ENCODE measurements at places on chromosomes 4 and X.

DNA sequence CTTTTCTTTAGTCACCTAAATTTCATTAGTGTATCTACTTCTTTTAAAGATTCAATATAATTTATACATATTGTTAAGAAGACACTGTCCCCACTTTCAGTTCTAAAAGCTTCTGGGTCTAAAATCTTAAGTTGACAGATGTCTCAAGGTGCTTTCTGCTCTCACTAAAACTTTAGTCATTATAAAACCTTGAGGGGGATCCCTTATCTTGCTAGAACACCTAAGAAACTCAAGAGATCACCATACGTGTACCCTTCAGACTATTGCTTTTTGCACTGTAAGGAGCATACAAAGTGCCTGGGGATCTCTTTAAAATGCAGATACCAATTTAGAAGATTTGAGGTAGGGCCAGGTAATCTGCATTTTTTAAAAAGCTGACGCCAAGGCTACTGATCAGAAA lies 30.1 kb downstream of the CYBB start:
- no peak for DNase-seq

DNA sequence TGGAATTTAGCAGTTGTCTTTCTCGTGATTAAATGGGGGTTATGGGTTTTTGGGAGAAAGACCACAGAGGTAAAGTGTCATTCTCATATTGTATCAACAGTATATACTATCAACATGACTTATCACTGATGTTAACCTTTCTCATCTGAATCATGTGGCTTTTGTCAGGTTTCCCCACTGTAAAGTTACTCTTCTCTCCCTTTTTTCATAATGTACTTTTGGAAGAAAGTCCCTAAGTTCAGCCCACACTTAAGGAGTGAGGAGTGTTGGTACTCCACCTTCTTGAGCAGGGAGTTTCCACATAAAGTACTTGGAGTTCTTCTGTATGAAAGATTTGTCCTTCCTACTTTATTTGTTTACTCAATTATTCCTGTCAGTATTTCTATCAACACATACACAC lies 169.9 kb downstream of the ZNF330 start:
- no peak for DNase-seq

GRCh38 chrX:103637604-103638338 lies 9.0 kb downstream of the TCEAL1 start:
- DNase-seq = no peak

- DNase-seq = no peak
Measured at GRCh38 chr4:113645771-113646441, 115.6 kb downstream of the CAMK2D start.

- DNase-seq = no peak
Measured at GRCh38 chr4:38869511-38869910, 1.9 kb downstream of the FAM114A1 start.

GRCh38 chr4:32841217-32841616 lies 2121.0 kb downstream of the PCDH7 start:
- DNase-seq = no peak

- DNase-seq = no peak
Measured at GRCh38 chrX:68995780-68996551, 167.1 kb downstream of the EFNB1 start.

DNA sequence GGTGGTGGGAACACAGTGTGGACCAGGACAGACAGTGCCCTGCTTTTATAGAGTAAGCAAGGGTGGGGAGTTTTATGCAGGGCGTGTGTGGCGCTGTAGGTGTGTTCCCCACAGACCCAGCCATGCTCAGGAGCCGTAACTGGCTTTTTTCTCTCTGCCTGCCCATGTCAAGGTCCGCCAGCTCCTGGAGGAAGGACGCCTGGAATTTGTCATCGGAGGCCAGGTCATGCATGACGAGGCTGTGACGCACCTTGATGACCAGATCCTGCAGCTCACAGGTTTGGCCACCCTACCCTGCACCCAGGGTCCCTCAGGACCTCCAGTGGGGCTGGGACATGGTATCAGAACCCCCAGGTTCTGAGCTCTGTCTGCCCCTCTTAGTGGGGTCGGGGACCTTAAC lies 3.2 kb downstream of the MAN2B2 start:
- no peak for DNase-seq

DNA sequence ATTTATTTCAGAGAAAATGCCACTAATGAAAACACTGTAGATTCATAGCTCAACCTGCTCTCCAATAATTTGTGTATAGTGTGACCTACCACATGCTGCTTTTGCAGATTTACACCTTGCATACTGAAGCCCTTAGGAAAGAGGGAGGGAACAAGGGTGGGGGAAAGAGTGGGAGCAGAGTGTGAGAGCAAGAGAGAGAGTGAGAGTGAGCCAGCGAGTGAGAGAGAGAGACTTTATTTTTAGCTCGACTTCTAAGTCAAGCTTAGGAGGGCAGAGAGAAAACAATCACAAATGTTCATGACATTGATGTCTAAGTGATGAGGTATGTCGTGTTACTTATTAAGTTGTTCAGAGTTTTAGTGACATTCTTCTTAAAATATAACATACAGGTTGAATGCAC lies 112.5 kb upstream of the HAND2 start:
- DNase-seq = no peak

DNA sequence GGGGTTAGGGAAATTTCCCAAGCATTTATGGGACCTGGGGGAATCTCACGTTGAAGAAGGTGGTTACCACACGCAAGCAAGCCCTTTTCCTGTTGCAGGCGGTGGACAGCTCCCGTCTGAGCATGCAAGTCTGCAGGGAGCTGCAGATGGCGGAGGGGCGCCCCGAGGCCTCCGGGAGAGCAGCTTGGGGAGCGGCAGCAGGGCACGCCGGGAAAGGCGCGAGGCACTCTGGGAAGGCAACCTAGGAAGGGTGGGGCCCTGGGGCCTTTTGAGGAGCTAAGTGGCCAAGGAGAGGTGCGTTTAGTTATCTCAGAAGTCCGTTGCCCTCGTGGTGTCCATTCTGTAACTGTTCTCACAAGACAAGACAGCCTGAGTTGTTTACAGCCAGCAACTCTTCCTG lies 57.0 kb upstream of the SLC25A4 start:
- no peak for DNase-seq

GRCh38 chr4:185019456-185020292 lies 1.4 kb downstream of the HELT start:
- DNase-seq = no peak

DNA sequence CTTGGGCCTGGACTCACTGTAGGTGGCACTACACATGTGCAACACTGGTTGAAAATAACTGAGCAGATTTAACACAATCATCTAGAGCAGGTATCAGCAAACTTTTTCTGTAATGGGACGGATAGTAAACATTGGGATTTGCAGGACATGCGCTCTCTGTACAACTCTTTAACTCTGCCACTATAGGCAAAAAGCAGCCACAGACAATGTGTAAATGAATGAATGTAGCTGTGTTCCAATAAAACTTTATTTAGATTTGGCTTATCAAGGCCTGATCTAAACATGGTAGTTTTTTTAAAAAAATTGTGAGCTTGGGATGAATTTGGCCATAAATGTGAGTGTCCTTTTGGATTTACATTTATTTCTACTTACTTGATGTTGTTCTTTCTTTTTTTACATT lies 407.3 kb downstream of the FAT4 start:
- DNase-seq = no peak

- DNase-seq = no peak
Measured at GRCh38 chr4:59539401-59539800, 1660.7 kb upstream of the ADGRL3 start.

GRCh38 chrX:133454491-133454914 lies 39.2 kb upstream of the GPC4 start:
- no peak for DNase-seq

GRCh38 chr4:127182687-127183086 lies 450.1 kb upstream of the INTU start:
- DNase-seq = no peak

DNA sequence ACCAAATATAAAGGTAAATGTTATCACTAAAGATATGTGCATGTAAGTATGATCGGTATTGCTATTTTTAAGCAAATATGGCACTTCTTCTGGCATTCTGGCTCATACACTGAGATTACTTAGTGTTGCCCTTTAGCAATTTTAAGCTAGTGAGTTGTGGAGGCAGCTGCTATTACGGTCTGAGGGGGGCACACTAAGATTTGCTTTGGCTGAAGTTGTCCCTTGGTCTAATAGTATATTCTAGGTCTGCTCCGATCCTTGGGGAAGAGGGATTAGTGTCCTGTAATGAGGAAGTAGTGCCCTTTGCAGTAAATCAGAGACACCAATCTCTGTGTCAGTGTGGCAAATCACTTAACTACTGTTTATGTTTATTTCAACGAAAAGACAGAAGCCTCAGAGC lies 196.5 kb upstream of the FTHL17 start:
- DNase-seq = no peak

- DNase-seq = no peak
Measured at GRCh38 chr4:187887906-187888305, 107.7 kb upstream of the ZFP42 start.

GRCh38 chr4:25502115-25502514 lies 125.1 kb downstream of the ANAPC4 start:
- no peak for DNase-seq

GRCh38 chr4:53019485-53020382 lies 157.6 kb downstream of the RASL11B start:
- no peak for DNase-seq

DNA sequence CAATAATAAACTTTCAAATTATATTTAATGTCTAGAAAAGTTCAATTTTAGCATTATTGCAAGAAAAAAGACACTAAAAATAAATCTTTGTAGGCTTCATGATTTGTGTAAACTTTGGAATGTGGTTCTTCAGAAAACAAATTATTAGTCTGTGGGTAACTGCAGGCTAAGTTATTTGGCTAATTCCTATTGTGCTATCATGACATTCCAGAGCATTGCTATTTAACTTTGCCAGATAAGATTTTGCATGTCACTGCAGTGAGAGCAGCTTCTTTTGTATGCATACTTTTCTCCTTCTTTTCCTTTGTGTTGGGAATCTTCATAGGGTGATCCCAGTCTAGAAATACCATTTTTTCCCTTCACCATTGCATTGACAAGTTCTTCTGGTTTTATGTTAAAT lies 130.0 kb downstream of the AWAT2 start:
- DNase-seq = no peak

- DNase-seq = no peak
Measured at GRCh38 chrX:148380650-148381561, 119.5 kb upstream of the AFF2 start.

GRCh38 chrX:136541294-136541693 lies 9.3 kb downstream of the VGLL1 start:
- no peak for DNase-seq

- DNase-seq = no peak
Measured at GRCh38 chrX:17167915-17168314, 207.1 kb upstream of the NHS start.

DNA sequence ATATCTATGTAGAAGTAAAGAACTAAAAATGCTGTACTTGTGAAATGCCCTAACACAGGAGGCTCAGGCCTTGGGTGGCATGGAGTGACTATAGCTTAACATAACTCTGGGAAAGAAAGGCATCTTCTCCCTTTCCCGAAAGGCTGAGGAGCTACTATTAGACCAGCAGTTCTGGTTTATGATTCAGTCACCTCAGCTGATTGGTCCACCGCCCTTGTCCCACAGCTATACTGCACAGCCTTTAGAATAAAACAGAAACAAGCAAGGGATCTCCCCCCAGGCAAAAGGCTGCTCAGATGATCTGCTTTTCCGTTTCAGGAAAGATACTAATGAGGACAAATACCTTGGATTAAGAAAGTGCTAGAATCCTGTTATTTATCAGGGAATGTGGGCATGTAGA lies 171.3 kb downstream of the SNCA start:
- DNase-seq = no peak

GRCh38 chr4:79575709-79576428 lies 167.8 kb upstream of the GK2 start:
- no peak for DNase-seq

DNA sequence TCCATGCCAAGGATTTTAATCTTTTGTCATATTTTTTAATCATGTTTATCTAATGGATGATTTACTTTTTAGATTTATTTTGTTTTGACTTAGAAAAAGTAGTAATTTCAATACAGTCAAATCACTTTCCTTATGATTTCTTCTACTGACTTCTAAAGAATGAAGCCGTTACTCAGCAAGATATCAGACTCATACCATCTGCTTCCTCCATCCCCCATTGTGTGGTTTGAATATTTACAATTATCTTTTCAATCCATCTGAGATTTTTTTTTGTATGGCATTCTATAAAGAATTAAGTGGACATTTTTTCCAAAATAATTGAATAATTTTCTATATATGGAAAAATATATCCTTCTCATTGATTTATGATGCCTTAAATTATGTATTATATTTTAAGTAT lies 565.4 kb upstream of the ATOH1 start:
- no peak for DNase-seq
